ENCODE measurements at places on chromosomes 7 and 10. TPM values are rescaled to one million over a fixed set of nuclear protein-coding genes. Genes with fewer than 3 reads are reported as not detected.

Gene AKR1C4
- total RNA-seq: not detected

Gene COBL
- not detected for total RNA-seq

Gene SLC35G1
- 2.2 TPM for total RNA-seq

Gene ASAH2B
- 1.1 TPM for total RNA-seq

Gene OR2A42
- not detected for total RNA-seq

Gene PRSS37
- total RNA-seq: not detected

Gene AOAH
- total RNA-seq: not detected

Gene TRIM4
- 30.2 TPM for total RNA-seq

Gene GNAT3
- total RNA-seq: not detected

Gene GRM3
- not detected for total RNA-seq

Gene DGKI
- total RNA-seq: 1.4 TPM

Gene CYP2C19
- not detected for total RNA-seq

Gene HOXA10
- total RNA-seq: not detected

Gene HOXA13
- not detected for total RNA-seq

Gene ZNF365
- 0.12 TPM for total RNA-seq

Gene FAM241B
- total RNA-seq: not detected
